ENCODE measurements at places on chromosomes 3 and 15.

- DNase-seq = no peak
Measured at GRCh38 chr15:57762302-57762701, 55.8 kb downstream of the POLR2M start.

GRCh38 chr15:98694161-98694560 is 45.8 kb downstream of the IGF1R start:
- no peak for DNase-seq

- no peak for DNase-seq
Measured at GRCh38 chr3:187290503-187290902, 1.0 kb downstream of the MASP1 start.

DNA sequence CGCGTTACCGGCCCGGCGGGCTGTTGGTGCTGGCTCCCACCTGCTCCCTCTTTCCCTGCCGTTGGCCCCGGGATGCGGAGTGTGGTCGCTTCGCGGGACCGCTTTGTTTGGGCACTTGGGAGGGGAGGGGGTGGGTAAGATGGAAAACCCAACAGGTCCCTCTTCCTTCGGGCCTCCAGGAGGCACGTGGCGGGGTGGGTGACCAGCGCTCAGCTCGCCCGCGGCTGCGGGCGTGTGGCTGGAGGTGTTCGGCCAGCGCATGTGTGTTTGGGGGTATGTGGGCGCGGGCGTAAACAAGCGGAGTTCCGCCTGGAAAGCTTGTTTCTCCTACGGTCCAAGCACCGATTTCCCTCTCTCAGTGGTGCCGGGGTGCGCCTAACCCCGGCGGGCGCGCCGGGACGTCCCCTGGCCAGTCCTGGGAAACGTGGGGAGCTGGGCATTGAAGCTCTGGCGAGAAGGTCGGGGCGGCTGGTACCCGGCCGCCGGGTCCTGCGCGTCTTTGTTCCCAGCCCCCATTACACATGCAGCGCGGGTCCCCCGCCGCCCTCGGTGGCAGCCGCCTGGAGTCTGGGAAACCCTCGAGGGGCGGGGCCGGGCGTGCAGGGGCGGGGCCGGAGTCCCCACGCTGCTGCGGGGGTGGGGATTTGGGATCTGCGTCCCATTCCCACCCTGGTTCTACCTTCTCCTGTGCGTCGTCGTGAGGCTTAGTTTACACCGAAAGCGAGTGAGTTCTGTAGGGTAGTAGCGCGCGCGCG is 1.4 kb downstream of the ACVR2B start:
- no peak for DNase-seq

DNA sequence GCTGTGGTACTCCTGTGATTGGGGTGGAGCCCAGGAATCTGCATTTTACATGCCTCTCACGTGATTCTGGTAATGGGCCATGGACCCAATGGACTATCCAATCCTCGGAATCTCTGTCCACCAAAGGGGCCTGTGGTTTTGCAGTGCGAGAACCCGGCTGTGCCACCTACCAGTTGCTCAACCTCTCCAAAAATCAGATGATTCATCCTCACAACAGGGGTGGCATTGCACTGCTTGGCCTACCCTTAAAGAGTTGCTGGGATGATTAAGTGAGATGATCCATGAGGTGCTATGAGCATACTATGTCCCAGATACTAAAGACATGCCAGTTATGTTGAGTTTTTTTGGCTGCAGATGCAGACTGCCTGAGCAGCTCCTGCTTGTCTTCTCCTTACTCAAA is 5.1 kb downstream of the ANP32A start:
- no peak for DNase-seq

GRCh38 chr3:16234281-16234680 is 30.5 kb downstream of the DPH3 start:
- DNase-seq = no peak
